ENCODE measurements at places on chromosomes 12 and 14.

DNA sequence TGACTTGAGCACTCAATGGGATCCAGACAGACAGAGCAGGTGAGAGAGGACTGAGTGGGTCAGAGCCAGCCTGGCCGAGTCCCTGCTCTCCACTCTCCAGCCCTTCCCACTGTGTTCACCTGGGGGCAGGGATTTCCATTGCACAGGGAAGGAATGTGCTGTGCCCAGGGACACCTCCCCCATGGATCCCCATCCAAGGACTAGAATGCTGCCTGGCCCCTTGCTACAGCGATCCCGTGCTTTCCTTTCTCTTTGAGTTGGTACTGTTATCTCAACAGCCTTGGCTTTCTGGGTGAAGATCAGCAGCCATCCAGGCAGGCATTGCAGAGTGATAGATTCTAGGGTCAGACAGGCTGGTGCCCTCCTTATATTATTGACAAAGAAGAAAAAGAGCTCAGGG is 60.3 kb upstream of the DLK1 start:
- DNase-seq: no peak

DNA sequence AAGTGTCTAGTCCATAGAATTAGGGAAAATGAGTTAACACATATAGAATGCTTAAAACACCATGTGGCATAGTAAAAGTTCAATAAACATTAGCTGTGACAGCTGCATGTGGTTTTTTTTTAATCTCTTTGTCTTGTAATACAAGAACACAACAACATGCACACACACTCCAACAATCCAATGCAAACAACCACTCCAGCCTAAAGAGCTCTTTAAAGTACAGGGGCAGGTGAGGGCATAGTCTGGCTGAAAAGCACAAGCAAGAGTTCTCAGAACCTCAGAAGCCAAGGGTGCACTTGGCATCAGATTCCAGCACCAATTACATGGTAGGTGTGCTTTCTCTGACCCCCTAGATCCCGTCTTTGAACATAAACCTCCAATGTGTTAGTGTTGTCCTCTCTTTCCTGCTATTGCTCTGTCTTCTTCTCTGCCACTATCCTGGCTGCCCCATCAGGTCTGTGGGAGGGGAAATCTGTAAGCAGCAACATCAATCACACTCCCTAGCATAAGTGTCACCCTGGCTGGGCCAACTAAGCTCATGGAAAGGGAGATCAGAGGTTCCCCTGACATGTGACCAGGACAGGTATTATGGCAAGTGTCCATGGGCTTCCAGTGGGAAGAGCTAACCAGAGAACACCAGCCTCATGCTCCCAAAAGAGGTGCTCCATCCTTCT is 91.0 kb downstream of the SLC8A3 start:
- DNase-seq: no peak

DNA sequence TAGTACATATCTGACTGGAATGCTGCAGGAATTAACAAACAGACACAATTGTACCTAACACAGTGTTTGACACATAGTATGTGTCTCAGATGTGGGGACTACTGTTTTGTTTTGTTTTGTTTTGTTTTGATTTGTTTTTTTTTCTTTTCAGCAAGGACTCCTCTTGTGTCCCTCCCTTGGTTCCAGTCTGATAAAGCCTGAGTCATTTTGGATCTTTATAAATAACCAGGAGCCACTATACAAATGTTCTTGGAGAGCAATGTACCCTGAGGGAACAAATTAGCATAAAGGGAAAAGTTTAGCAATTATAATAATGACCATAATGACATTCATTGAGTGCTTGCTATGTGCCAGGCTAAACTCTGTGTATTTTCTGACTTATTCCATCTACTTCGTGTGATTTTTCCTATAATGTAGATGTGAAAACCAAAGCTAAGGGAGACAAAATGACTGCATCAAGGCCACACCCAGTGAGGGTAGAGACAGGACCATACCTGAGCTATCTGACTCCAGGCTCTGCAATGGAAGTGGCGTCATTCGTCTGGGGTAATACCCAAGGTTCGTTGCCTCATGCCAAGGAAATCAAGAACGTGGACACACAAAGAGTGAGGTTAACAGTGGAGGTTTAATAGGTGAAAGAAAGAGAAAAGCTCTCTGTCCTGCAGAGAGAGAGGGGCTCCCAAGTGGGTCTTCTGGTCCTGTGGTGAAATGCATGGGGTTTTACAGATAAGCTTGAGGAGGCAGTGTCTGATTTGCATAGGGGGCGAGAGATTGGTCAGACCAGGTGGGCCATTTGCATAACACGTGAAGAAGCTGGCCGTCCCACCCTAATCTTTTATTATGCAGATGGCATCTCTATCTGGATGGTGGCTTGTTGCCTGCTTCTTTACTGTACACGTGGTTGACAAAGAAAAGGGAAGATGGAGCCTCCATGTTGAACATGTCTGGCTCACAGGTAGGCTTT is 285.5 kb upstream of the SFSWAP start:
- DNase-seq: no peak

DNA sequence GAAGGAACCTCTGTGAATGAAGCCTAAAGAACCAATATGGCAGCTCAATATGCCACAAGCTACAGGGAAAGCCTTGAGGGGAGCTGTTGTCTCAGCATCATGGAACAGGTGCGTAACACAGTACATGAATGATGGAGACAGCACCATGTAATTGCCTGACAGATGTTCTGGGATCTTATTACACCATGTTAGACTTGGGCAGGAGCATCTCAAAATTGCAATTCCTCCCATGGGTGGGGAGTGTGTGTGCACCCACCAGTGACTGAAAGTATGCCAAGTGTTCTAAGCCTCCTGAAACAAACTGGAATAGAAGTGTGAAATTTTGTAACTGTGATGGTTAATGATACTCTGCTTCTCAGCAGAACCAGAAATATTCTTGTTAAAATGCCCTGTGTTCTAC is 151.0 kb upstream of the SRRM4 start:
- no peak for DNase-seq

DNA sequence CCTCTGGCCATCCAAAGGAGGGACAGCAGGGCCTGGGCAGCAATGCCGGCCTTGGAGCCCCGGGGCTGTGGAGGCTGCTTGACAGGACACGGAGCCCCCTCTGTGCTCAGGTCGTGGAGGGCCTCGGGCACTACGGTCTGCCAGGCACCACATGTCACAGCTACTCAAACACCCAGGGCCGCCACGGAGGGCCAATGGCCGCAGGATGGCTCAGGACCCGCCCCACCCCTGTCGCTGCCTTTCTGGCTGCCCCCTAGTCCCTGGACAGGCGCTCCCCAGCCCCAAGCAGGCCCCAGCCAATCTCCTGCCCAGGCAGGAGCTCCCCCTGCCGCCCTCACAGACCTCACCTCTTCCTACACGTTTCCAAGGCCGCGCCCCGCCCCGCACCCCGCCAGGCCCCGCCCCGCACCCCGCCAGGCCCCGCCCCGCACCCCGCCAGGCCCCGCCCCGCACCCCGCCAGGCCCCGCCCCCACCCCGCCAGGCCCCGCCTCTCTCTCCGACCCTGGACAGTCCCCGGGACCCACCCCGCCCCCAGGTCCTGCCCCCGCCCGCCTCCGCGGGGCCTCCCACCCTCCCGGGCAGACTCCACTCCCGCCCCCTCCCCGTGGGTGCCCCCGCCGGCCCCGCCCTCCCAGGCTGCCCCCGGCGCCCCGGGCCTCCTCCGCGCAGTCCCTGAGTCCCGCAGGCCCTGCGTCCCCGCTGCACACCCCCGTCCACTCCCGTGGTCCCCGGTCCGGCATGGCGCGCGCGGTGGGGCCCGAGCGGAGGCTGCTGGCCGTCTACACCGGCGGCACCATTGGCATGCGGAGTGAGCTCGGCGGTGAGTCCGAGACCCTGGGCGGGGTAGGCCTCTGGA is at the start of gene ASPG:
ASPG (plus strand) TSS at position 669 of the 857 bp plus-strand sequence; CDS start at position 740, 71 bp downstream.
- no peak for DNase-seq

- DNase-seq: no peak
Measured at GRCh38 chr14:101024686-101025085, 121.2 kb upstream of the RTL1 start.

Measured in HT-29 (cell line).